ENCODE measurements at places on chromosomes 1 and 21. TPM values are rescaled to one million over a fixed set of nuclear protein-coding genes. Genes with fewer than 3 reads are reported as not detected.

Gene DIO1
- total RNA-seq, result not detected

Gene OLFM3
- total RNA-seq, result 75.4 TPM

Gene CHI3L2
- 0.92 TPM for total RNA-seq

Gene G0S2
- 2.1 TPM for total RNA-seq

Gene UBL4B
- not detected for total RNA-seq

Gene PLPPR4
- 126 TPM for total RNA-seq

Gene TMEM240
- 14.5 TPM for total RNA-seq

Gene EXTL1
- total RNA-seq, result 2.5 TPM

Gene NPL
- 12.5 TPM for total RNA-seq

Gene HPCAL4
- total RNA-seq, result 195 TPM

Gene CSF1
- total RNA-seq, result 2.8 TPM

Gene CD1D
- total RNA-seq, result 0.23 TPM

Gene PRAMEF10
- not detected for total RNA-seq

Gene NFIA
- total RNA-seq, result 36.9 TPM

Gene ERICH3
- 20.3 TPM for total RNA-seq

Gene PAPPA2
- 4.2 TPM for total RNA-seq

Gene METTL18
- 11.5 TPM for total RNA-seq

Gene HCRTR1
- total RNA-seq, result 2.5 TPM

Gene C1orf210
- total RNA-seq, result not detected

Gene CSMD2
- total RNA-seq, result 31.8 TPM

Gene MX2
- 1.2 TPM for total RNA-seq

Gene PCP4
- 34.8 TPM for total RNA-seq

Gene SYT14
- 45.2 TPM for total RNA-seq

Gene LCE2A
- total RNA-seq, result not detected

Gene CGN
- 3.2 TPM for total RNA-seq

Gene PGLYRP4
- total RNA-seq, result not detected

Gene GOLT1A
- 5.5 TPM for total RNA-seq

Gene ENO1
- 380 TPM for total RNA-seq

Gene TMEM269
- total RNA-seq, result 0.46 TPM

Gene BEND5
- total RNA-seq, result 17.5 TPM

Gene TCHHL1
- not detected for total RNA-seq

Gene RIMS3
- 49.6 TPM for total RNA-seq

Gene EPHX1
- total RNA-seq, result 24.0 TPM

Gene AQP10
- not detected for total RNA-seq

Gene HES3
- total RNA-seq, result not detected

Gene C1QB
- 11.3 TPM for total RNA-seq

Gene KRTAP13-2
- total RNA-seq, result not detected

Gene S100PBP
- total RNA-seq, result 59.3 TPM
